BE2C (cell line): ENCODE measurements at places on chromosomes 6 and 20.

DNA sequence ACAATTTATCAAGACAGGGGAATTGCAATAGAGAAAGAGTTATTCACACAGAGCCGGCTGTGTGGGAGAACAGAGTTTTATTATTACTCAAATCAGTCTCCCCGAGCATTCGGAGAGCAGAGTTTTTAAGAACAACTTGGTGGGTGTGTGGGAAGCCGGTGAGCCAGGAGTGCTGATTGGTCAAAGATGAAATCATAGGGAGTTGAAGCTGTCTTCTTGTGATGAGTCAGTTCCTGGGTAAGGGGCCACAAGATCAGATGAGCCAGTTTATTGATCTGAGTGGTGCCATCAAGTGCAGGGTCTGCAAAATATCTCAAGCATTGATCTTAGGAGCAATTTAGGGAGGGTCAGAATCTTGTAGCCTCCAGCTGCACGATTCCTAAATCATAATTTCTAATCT, 50.0 kb upstream of the ECI2 start:
- no peak for DNase-seq

GRCh38 chr6:10395171-10395703, 19.6 kb downstream of the TFAP2A start:
- DNase-seq, result no peak

DNA sequence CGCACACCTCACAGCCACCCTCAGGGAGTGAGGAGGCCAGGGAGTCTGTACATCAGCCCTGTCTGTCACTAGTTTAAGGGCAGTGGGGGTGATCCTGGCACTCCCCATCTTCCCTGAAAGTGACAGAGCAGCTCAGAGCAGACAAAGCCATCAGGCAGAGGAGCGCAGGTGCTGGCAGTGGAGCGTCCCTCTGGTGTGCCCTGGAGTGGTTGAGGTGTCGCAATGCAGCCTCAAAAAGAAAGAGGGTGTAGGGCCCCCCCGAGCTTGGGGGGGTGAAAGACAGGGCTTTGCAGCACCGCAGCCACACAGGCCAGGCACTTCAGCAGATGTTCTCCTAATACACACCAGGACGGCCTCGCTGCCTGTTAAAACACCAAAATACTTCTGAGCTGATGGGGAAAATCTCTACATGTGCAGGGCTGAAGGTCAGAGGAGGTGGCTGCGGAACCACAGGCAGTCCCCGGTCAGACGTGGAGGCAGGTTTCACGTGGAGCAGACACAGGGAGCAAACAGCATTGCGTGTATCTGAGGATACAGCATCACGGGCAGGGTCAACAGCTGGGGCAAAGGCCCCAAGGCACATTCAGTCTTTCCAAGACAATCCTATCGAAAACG, 69.5 kb downstream of the PREX1 start:
- no peak for DNase-seq

DNA sequence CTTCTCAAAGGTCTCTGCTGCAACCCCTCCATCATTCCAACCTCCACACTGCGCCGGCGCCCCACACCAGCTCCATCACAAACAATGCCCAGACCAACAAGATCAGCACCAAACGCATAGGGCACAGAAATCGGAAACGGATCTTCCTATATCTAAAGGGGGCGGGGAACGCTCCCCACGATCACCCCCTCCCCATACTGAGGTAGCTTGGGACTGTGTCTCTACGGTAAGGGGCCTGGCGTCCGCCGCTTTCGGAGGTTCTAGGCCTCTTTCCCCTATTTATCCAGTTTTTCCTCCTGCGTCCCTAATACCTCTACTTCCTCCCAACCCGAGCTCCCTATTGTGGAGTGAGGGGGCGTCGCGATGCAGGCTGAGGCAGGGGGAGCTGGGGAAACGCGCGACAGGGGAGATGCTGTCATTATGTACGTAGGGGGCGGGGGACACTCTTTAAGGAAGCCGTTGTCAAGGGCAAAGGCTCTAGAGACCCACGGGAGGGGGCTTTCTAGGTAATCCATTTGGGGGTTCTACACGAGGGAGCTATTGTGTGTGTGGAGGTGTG, 909 bp downstream of the DNAAF9 start:
- peak; percentile 18 for DNase-seq

DNA sequence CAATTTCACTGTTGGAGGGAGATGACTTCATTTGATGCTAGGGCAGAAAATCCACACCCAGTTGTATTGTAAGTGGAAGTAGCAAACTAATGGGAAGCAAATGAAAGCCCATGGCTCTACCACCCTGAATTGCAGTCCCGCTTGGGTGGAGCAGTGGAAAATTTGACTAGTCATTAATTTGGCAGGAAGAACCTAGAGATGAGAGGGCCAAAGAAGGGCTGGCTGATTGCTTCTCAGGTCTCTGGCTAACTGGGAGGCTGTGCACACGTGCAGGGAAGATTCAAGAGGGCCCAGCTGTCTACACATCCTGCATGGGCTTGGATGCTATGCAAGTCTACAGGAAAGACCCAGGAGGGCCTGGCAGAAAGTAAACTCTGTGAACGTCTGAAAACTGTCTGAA, 466.2 kb downstream of the TFAP2A start:
- DNase-seq, result no peak

DNA sequence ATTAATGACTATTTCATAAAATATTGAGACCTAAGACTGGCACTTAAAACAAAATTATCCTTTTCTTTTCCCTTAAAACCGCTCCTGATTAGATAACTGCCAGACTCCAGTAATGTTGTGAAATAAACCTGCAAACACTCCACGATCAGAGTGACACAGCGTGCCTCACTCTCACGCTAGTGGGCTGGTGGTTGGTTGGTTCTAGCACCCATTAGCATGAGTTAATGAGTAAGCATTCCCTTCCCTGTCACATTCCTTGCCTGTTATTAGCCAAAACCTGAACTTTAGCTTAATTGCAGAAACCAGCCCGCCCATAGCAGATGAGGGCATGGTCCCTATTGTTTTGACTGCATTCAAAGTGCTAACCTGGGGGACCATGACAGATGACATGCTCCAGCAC, 193.4 kb downstream of the CD83 start:
- no peak for DNase-seq

- DNase-seq, result no peak
Observed at GRCh38 chr6:2536451-2536850, 214.3 kb downstream of the MYLK4 start.

DNA sequence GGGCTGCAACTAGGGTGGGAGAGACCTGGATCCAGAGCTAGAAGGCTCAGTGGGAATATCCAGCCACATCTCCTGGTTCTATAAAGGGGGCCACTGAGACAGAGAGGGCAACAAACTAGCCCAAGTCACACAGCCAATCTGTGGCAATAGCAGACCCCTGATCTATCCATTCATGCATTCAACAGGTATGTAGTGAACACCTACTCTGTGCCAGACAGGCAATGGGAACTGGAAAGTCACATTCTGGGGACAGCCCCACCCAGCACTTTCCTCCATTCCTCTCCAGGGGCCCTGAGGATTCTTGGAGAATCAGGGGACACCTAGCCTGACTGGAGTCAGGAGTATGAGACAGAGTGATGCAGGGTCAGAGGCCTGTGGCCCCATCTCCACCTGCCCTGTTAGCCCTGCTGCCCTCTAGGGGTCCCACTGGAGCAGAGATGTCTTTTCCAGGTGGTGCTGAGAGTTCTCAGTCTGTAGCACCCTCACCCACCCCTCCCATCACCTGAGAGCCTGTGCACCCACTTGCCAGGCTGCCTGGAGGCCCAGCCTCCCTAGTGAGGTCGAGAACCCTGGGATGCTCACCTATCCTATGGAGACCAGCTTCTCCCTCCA, 13.6 kb downstream of the BPIFA2 start:
- DNase-seq, result no peak

DNA sequence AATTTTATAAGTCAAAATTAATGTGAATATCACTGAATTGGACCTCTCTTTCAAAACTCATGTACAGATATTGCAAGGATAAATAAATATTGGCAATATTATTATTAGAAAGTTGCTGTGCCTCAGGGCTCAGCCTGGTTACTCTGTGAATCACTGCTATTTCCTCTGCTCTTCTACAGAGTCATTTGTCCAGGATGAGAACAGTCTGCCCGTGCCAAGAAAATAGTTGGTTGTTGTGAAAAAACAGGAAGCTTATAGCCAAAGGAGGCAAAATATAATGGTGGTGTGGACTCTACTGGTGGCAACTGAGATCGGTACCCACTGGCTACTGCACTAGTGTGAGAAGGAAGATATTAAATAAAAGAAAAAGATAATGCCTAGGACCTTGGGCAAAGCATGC, 93.6 kb downstream of the RIMS1 start:
- DNase-seq, result no peak

DNA sequence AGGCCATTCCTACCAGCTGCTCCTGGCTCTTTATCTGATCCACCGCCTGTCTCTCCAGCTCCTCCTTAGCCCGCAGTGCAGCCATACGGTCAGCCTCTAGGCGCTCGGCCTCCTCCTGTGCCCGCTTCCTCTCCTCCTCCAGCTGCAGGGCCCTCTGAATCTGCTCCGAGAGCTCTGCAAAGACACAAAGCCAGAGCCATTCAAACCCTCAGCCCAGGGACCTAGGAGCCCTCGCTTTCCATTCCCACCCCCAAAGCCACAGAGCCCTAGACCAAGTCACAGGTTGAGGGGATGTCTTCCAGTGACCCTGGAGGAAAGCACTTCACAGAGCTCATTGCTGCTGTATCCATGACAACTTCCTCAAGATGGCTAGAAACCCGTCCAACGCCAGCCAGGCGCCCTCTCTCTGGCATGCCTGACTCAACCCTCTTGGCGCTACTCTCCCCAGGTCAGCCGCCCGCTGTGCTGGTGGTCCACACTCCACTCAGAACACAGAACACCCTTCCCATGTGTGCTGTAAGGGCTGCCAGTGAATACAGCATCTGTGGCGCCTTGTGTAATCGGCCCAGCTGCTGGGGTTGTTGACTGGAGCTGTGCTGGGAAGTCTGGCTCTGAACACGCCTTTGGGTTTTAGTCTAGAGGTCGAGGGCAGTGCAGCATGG, 49.3 kb downstream of the EZR start:
- no peak for DNase-seq

DNA sequence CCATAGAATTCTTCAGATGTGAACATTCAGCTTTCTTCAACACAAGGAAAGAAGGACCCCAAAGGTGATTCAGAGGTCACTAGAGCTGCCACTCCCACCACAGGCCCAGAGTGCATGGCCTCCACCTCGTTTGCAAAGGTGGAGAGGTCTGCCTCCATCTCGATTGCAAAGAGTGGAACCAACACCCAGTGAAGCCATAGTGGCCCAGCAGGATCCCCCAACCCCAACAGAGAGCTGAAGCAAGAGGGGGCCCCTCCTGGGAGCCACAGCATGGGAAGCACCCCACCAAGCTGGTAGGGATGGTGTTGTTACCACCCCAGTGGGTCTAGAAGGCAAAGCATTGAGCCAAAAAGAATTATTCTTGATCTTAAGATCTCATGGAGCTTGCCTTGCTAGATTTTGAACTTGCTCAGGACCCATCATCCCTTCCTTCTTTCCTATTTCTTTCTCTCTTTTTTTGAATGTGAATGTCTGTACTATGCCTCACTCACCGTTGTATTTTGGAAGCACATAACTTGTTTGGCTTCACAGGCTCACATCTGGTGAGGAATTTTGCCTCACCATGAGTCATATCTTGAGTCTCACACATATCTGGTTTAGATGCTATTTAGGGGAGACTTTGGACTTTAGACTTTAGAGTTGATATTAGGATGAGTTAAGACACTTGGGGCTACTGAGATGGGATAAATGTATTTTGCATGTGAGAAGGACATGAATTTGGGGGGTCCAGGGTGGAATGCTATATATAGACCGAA, 119.2 kb downstream of the ANKRD60 start:
- DNase-seq, result no peak

GRCh38 chr6:37373822-37374471, 20.2 kb downstream of the RNF8 start:
- no peak for DNase-seq

DNA sequence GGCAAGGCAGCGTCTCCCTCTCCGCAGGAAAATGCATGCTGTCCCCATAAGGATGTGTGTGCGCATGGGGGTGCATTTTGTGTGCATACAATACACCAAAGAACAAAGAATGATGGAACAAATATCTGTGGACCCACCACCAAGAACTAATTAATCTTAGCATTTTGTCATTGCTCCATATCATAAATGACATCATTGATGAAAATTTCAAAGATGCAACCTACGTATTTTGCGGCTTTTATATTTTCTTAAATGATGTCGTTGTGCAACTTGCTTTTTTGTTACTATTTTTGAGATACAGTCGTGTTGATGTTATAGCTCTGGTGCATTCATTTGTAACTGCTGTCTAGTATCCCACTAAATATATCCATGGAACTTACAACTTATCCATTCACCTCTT, 89.7 kb downstream of the SERAC1 start:
- no peak for DNase-seq

DNA sequence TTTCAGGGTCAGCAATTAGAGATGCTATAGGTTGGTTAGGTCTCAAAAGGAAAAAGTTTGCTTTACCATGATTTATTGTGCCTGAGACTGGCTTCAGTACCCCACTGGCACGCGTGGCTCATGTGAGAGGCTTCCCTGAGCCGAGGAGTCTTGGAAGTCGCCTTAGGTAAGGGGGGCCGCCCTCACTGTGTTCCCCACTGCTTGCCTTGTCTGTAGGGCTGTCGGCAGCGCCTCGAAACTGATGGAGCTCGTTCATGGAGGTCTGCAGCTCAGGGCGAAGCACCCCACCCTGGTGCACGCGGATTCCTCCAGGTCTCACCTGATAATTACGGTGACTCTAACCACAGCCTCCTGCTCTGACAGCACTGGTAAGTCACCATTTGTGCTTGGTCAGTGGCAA, 39.2 kb downstream of the FRMD1 start:
- DNase-seq, result no peak

- no peak for DNase-seq
Observed at GRCh38 chr20:61647702-61648101, 395.6 kb downstream of the CDH4 start.

- no peak for DNase-seq
Observed at GRCh38 chr6:10564975-10565673, 44.0 kb downstream of the GCNT2 start.

GRCh38 chr6:62516291-62517141, 230.5 kb upstream of the KHDRBS2 start:
- DNase-seq, result no peak

DNA sequence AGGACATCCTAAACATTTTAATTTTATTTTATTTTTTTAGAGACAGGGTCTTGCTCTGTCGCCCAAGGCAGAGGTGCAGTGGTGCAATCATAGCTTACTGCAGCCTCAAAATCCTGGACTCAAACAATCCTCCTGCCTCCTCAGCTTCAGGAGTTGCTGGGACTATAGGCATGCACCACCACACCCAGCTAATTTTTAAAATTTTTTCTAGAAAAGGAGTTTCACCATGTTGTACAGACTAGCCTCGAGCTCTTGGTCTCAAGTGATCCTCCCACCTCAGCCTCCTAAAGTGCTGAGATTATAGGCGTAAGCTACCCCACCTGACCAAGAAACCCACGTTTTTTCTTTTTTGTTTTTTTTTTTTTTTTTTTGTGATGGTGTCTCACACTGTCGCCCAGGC, 33.3 kb downstream of the BAK1 start:
- no peak for DNase-seq
